Activated CD4-positive, alpha-beta T cell treated with anti-CD3 and anti-CD28 coated beads, Interleukin-2, amount 50 U/mL, for 24 hours (primary cell): ENCODE measurements at places on chromosomes 6 and 20.
A peak's percentile ranks its signal among the peaks of the same experiment; 100 is the strongest.

DNA sequence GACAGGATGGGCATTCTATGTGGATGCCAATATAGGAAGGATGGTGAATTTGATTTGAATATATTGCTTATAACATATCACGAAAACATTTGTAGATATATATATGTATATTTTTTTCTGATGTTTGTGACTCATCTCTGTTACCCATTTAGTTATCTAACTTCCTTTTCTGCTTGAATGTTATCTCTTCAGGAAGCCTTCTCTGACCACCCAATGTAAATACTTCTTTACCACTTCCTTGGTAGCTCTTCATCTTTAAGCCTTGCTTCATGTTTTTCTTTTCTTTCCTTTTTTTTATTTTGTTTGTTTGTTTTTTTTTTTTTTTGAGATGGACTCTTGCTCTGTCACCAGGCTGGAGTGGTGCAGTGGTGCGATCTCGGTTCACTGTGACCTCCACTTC is 260.5 kb upstream of the EPHA7 start:
- DNase-seq: no peak

DNA sequence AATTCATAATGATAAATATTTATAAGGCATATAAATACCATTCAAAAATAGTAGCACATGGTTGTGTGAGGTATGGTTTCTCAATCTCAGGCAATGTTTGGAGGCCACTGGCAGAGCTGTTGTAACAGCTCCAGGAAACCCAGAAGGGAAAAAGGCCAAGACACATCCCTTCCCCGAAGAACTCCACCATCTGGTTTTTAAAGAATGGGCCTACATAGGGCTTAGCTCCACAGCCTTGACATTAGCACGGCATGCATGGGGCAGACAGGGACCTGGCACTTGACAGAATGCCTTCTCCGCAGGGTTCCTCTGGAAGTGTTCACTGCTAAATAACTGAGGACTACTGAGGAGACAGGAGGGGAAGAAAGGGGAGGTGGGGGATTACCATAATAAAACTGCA is 16.1 kb upstream of the FOXO3 start:
- DNase-seq: no peak

GRCh38 chr6:107618672-107619071 is 128.8 kb downstream of the SOBP start:
- DNase-seq: peak; percentile 6

DNA sequence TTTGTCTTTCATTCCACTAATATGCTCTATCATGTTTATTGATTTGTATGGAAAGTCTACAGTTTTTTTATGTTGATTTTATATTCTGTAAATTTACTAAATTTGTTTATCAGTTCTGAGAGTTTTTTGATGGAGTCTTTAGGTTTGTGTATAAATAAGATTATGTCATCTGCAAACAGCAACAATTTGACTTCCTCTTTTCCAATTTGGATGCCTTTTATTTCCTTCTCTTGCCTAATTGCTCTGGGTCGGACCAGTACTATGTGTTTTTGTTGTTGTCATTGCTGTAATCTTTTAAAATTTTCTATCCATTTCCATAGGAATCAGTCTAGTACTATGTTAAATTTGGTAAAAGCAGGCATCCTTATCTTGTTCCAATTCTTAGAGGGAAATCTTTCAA is 31.5 kb upstream of the POLR1H start:
- no peak for DNase-seq

- DNase-seq: no peak
Observed at GRCh38 chr6:3013486-3013885, 13.8 kb downstream of the NQO2 start.

DNA sequence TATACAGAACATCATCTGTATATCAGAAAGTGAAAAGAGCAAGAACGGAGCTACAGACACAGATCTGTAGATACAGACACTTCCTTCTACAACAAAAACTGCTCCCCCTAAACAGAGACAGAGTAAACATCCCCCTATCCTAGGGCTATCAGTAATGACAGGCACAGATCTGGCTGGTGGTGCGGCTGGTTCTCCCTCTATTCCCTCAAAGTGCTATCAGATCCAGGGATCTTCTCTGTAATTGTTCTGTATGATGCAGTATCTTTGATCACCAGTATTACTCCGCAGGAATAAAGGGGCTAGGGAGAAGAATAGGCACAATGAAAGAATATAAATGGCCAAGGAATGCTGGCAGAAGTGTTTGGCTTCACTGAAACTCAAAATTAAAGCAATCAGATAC is 80.7 kb downstream of the SLC23A2 start:
- no peak for DNase-seq

DNA sequence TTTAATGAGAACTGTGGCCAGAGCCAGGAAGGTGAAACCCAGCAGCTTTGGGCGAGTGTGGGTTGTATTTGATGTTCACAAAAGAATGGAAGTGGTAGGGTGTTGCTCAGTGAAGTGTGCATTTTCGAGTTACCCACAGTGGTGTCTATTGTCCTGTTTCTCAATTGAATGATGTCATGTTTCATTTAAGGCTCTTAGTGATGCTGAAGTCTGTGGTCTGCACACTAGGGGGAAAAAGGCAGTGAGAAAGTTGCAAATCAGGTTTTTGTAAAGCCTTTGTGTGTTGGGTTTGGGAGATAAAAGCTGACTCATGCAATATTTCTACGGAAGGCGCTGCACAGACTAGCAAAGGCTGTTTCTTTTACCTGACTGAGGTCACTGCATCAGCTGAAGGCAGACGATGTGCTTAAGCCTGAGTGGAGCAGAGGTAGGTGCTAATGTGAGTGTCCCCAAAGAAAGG is 121.1 kb downstream of the PLEKHG1 start:
- no peak for DNase-seq

DNA sequence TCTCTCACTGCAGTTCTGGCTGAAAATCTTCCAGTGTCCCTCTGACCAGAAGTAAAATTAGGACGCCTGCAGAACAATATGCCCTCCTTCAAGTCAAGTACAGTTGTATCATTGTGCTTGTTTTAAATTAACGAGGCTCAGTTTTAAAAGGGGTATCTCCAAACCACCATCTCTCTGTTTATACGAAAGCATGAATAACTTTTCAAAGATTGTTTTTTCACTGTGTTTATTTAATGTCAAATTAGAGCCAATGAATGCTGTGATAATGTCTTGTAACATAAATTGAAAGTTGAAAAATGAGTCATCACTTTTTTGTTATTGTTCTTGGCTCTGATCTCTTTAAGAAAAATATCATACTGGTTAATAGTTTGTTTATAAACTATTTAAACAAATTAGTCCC is 230.7 kb upstream of the THEMIS start:
- DNase-seq: no peak

DNA sequence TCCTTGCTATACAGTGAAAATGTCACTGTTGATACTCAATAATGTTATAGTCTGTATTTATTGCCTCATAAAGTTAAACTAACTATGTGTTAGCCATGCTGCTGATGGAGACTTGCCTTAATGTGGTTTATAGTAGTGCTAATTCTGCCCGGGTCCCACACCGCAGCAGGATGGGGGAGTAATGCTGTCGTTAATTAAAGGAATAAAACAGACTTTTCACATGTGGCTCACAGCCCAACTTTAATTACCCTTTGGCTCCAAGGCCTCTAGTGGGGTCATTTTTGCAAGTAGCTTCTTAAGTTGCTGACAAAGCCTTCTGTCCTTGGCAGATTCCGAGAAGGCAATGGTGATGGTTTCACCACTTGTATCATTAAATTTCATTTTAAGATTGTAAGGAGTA is 634.3 kb downstream of the TBC1D32 start:
- no peak for DNase-seq

DNA sequence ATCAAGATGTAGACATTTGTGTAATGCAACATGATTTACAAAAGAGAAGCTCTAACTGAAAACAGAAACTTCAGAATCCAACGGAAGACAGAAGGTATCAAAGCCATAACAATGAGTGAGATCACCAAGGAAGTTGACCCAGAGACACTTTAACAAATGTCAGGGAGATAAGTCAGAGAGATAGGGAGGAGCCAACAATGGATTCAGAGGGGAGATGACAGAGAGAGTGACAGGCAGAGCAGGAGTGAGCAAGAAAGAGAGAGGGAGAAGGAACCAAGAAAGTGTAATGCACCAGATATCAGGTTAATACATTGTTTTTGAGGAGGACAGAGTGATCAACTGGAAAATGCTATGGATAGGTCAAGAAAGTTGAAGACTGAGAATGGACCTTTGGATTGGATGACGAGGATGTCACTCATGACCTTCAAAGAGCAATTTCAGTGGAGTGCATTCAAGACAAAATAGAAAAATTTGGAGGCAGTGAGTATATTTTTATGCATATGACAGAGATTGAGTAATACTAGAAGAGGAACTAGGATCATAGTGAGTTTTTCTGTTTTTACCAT is 86.6 kb downstream of the TRDN start:
- no peak for DNase-seq

DNA sequence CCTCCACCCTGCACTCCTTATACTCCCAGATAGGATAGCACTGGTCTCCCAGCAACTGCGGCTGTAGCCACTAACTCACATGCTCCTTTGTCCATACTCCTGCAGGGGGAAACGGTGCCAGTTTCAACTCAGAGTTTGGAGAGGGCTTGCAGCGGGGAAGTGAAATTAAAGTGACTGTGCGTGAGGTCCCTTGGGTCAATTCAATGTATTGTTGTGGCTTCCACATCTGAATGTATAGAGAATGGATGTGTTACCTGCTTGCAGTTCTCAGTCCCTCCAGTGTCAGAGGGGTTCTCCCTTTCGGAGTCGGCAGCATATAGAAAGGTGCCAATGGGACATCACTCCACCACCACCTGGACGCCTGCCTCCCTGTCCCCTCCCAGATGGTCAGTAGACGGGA is 93.6 kb upstream of the CNKSR3 start:
- no peak for DNase-seq

DNA sequence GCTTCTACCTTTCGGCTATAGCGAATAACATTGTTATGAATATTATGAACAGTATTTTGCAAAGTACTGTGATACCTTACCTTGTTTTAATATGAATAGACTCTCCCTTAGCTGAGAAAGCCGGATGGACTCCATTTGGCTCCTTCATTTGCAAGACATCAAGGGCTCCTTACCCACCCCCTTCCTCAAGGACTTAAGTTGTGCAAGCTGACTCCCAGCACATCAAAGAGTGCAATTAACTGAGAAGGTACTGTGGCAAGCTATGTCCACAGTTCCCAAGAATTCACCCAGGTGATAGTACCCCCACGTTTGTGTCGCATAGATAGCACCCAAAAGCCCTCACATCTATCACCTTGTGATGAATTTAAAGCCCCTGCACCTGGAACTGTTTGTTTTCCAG is 11.2 kb downstream of the CST5 start:
- DNase-seq: no peak

DNA sequence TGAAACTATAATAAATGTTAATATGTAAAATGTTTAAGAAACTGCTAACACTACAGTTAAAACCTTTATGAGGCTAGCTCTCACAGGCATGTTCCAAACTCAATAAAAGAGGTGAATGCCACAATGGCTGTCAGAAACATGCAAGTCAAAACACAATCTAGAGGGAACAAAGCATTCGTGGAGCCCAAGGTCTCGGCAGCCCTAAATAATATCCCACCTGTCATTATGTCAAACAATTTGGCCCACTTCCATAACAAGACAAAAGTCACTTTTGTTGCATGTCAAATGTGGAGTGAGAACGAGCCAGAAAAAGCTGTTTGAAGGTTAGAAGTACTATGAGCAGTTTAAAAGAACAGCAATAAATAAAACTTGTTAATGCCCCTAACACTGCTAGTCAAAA is 181.9 kb downstream of the GMDS start:
- no peak for DNase-seq

DNA sequence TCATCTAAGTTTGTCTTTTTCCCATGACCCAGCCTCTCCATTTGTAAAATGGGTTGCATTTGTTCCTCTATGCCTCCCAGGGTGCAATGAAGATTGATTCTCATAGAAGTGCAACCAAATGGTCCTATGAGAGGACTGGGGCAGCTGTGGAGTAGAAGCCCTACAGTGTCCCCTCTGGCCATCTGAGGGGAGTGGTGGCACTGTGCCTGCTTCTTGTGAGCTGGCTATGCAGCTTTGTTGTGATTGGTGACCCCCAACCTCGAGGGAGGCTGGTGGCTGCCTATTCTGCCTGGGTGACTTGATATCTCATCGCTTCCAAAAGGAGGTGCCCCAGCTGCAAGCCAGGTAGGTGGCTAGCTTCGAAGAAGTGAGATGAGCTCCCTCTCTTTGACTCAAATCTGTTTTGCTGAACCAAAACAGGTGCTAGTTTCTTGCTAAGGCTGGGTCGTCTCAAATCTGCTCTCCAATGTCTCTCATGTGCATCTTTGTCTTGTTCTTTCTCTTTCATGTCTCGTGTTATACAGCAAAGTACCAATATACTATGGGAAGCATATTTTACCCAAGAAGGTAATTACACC is 33.9 kb downstream of the TXLNB start:
- DNase-seq: no peak

- DNase-seq: no peak
Observed at GRCh38 chr6:117149324-117149723, 116.0 kb upstream of the VGLL2 start.

DNA sequence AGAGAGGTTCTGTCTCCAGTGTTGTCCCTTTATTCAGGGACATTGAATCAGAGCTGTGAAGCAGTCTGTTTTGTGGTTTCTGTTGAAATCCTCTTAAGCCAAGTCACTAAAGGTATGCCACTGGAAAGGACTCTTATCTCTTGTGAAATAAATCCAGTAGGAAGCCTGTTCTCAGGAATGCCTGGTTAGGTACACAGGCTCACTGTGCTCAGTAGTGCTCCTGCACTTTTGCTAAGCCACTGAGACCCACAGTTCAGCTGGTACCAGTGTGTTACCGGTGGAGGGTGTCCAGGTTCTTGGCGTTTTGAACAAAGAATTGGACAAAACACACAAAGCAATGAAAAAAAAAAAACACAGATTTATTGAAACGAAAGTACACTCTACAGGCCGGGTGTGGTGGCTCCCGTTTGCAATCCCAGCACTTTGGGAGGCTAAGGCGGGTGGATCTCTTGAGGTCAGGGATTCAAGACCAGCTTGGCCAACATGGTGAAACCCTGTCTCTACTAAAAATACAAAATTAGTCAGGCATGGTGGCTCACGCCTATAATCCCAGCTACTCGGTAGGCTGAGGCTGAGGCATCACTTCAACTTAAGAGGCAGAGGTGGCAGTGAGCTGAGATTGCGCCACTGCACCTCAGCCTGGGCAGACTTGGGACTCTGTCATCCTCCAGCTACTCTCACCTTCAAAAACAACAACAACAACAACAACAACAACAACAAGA is 186.1 kb downstream of the JARID2 start:
- no peak for DNase-seq

- DNase-seq: no peak
Observed at GRCh38 chr6:88238065-88238464, 71.9 kb upstream of the CNR1 start.
